ENCODE measurements at places on chromosomes 3 and 15. TPM values are rescaled to one million over a fixed set of nuclear protein-coding genes. Genes with fewer than 3 reads are reported as not detected.

- no peak overlapping the region for H3K27ac ChIP-seq
- DNase-seq: peak; percentile 71
- H3K36me3 ChIP-seq: no peaks in the 10 kb centered on the region
- peaks cover 5% of the 10 kb centered on the region for H3K4me1 ChIP-seq
- no peak overlapping the region for H3K4me3 ChIP-seq
Measured at GRCh38 chr15:77836906-77837648, 204.4 kb upstream of the LINGO1 start.

- peaks cover 13% of the 10 kb centered on the region for H3K27me3 ChIP-seq
- H3K36me3 ChIP-seq: no peaks in the 10 kb centered on the region
Measured at GRCh38 chr15:92033314-92033713, 179.8 kb downstream of the SLCO3A1 start.

GRCh38 chr15:87369269-87369668, 887.3 kb downstream of the NTRK3 start:
- peaks cover 4% of the 10 kb centered on the region for H3K36me3 ChIP-seq
- peaks cover 17% of the 10 kb centered on the region for H3K4me1 ChIP-seq
- H3K27ac ChIP-seq: peak overlapping the region; percentile 76
- no peak overlapping the region for H3K4me3 ChIP-seq

GRCh38 chr3:8001307-8001706, 500.3 kb upstream of the LMCD1 start:
- H3K4me3 ChIP-seq: no peak overlapping the region
- no peaks in the 10 kb centered on the region for H3K4me1 ChIP-seq
- peaks cover 17% of the 10 kb centered on the region for H3K27me3 ChIP-seq
- no peaks in the 10 kb centered on the region for H3K36me3 ChIP-seq

GRCh38 chr3:126372413-126373145, 15.4 kb upstream of the KLF15 start:
- H3K27ac ChIP-seq: no peak overlapping the region
- H3K36me3 ChIP-seq: no peaks in the 10 kb centered on the region
- H3K4me1 ChIP-seq: peaks cover 5% of the 10 kb centered on the region
- DNase-seq: peak; percentile 85
- H3K4me3 ChIP-seq: no peak overlapping the region

- H3K27me3 ChIP-seq: no peaks in the 10 kb centered on the region
- H3K4me1 ChIP-seq: peaks cover 6% of the 10 kb centered on the region
- no peak overlapping the region for H3K4me3 ChIP-seq
- no peaks in the 10 kb centered on the region for H3K36me3 ChIP-seq
Measured at GRCh38 chr15:79858469-79858868, 38.3 kb downstream of the MTHFS start.

DNA sequence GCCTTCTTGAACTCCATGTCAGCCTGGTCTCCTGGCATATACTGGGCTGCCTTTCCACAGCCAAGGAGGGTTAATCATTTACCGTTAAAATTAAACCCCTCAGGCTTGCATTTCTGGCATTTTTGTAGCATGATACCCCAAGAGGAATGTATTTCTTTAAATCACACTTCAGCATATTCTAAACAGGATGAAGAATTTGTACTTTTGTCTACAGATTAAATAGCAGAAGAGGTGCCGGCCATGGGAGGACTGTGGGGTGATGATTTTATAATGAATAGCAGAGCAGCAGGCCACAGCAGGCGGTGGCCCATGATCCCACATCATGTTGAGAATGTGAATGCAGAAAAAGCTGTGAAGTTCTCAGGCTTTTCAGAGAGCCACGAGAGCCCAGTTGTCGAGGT, 90.2 kb downstream of the ARNT2 start:
- DNase-seq: no peak
- peaks cover 6% of the 10 kb centered on the region for H3K36me3 ChIP-seq
- peak overlapping the region; percentile 92 for H3K27ac ChIP-seq
- H3K4me1 ChIP-seq: peaks cover 85% of the 10 kb centered on the region

DNA sequence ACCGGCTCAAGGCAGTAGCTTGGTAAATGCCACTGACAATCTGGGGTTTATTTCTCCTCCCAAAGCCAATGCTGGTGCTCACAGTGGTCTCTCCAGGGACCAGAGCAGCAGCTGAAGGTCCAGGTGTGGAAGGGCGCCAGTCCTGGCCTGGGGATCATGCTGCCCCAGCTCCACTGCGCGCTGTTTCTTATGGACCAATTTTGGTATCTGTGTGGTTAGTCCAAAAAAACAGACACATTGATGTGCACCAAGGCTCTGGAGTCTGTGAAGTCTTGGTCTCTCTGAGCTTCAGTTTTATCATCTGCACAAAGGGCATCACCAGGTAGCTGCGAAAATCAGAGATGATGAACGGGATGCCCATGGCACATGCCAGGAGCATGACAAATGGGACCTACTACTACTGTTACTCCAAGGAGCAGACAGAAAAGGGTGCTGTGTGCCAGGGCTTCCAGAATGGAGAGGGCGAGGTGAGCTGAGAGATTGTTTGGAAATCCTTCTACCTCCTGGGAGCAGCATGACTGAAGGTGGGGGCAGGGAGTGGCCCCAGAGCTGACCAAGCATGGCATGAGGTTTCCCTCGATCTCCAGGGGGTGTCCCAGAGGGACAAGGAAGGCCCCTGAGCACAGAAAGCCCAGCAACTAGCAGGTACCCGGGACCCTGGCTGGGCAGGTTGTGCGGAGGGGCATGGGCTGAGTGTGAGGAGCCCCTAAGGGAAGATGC, 134.3 kb upstream of the PRR20G start:
- H3K4me1 ChIP-seq: no peaks in the 10 kb centered on the region
- DNase-seq: no peak
- no peak overlapping the region for H3K4me3 ChIP-seq
- no peaks in the 10 kb centered on the region for H3K36me3 ChIP-seq
- H3K27ac ChIP-seq: no peak overlapping the region

DNA sequence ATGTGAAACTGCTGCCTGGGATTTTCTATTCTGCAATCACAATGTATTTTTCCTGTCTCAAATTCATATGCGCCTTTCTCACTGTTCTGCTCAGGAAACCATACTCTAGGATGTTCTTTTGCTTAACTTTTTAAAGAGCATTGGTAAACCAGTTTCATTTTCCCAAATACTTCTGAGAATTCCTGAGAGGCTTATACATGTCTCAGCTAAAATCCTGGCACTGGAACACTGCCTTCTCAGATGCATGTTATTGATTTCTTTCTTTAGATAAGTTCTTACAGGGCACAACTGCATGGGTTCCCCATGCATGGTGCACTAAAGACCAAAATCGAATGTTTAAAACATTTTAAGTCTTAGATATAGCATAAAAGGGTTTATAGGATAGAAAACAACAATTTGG, 178.3 kb upstream of the PLSCR5 start:
- no peaks in the 10 kb centered on the region for H3K36me3 ChIP-seq
- H3K4me3 ChIP-seq: no peak overlapping the region
- H3K4me1 ChIP-seq: peaks cover 49% of the 10 kb centered on the region
- H3K27ac ChIP-seq: peak overlapping the region; percentile 29
- no peak for DNase-seq
- no peaks in the 10 kb centered on the region for H3K27me3 ChIP-seq

GRCh38 chr3:71689291-71689690, 35.9 kb downstream of the EIF4E3 start:
- H3K27ac ChIP-seq: no peak overlapping the region
- no peaks in the 10 kb centered on the region for H3K27me3 ChIP-seq
- H3K36me3 ChIP-seq: peaks cover 3% of the 10 kb centered on the region

DNA sequence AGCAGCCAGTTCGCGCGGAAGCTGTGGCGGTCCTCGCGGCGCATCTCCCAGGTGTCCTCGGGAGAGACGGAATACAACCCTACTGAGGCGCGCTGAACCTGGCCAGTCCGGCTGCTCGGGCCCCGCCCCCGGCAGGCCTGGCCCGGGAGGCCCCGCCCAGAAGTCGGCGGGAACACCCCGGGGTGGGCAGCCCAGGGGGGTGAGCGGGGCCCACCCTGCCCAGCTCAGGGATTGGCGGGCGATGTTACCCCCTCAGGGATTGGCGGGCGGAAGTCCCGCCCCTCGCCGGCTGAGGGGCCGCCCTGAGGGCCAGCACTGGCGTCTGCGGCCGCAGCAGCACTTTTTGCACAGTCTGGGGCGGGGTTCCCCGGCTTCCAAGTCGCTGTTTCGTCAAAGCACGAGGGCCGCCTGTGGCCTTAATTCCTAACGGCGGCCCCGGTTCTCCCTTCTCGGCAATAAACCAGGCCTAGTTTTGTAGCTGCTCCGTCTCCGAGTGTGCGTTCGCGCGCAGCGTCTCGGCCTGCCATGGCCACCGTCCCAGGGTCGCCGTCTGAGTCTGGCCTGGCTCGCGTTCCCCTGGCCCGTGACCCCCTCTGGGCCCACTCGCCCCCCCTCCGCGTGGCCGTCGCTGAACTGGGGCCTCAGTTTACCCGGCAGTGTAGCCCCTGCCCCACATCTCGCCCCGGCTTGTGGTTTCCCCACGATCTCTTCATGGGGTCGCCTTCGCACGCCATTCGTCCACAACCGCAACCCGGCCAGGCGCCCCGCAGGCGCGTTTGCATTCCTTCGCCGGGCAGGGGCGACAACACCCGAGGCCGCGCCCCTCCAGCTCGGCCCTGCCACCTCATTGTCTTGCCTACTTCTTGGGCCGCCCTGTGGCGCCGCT, 30.0 kb downstream of the NBEAL2 start:
- H3K27me3 ChIP-seq: no peaks in the 10 kb centered on the region
- peak; percentile 95 for DNase-seq
- peak overlapping the region; percentile 92 for H3K27ac ChIP-seq
- peak overlapping the region; percentile 74 for H3K4me3 ChIP-seq

- no peak for DNase-seq
- peak overlapping the region; percentile 55 for H3K27ac ChIP-seq
- peaks cover 1% of the 10 kb centered on the region for H3K36me3 ChIP-seq
- no peak overlapping the region for H3K4me3 ChIP-seq
Measured at GRCh38 chr15:81897057-81897677, 148.7 kb downstream of the MEX3B start.

- no peak overlapping the region for H3K27ac ChIP-seq
- H3K27me3 ChIP-seq: no peaks in the 10 kb centered on the region
- H3K4me1 ChIP-seq: peaks cover 12% of the 10 kb centered on the region
- no peaks in the 10 kb centered on the region for H3K36me3 ChIP-seq
Measured at GRCh38 chr3:195263193-195263924, 7.6 kb downstream of the XXYLT1 start.

- H3K4me3 ChIP-seq: no peak overlapping the region
- no peaks in the 10 kb centered on the region for H3K27me3 ChIP-seq
- H3K27ac ChIP-seq: no peak overlapping the region
- no peaks in the 10 kb centered on the region for H3K4me1 ChIP-seq
- no peaks in the 10 kb centered on the region for H3K36me3 ChIP-seq
- DNase-seq: no peak
Measured at GRCh38 chr15:64740311-64741170, 34.8 kb downstream of the RBPMS2 start.

DNA sequence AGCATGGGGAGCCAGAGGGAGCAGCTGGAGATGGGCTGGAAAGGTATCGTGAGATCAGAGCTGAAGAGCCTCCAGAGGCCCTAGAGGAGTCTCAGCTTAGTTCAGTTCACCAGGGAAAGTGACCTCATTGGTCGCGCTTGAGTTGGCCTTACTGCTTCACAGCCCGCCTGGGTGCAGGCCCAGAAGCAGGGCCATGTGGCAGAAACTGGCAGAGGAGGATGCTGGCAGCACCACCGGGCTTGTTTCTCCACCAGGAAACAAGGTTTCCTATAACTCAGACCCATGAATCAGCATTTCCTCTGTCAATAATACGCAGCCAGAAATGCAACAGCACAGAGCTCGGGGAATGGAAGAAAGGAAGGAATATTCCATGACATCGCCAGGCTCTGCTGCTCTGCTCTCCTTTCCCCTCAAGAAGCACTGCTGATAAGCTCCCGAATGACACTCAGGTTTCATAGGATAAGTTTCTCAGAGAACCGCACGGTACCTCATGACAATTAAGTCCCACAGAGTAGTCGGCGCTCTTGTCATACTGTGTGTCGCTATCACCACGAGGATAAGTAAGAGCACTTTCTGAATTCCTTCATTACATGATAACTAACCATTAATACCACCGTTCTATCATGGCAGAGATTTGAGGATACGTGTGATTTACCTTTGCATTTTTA, 147.1 kb upstream of the LPP start:
- peaks cover 3% of the 10 kb centered on the region for H3K36me3 ChIP-seq
- no peak overlapping the region for H3K4me3 ChIP-seq
- H3K4me1 ChIP-seq: no peaks in the 10 kb centered on the region
- DNase-seq: no peak

DNA sequence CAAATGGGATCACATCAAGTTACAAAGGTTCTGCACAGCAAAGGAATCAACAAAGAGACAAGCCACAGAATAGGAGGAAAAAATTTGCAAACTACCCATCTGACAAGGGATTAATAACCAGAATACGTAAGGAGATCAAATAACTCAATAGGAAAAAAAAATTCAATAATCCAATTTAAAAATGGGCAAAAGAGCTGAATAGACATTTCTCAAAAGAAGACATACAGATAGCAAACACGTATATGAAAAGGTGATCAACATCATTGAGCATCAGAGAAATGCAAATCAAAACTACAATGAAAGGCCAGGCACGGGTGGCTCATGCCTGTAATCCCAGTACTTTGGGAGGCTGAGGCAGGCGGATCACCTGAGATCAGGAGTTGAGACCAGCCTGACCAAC, 23.5 kb upstream of the CPEB1 start:
- no peak for DNase-seq
- H3K27ac ChIP-seq: no peak overlapping the region
- H3K36me3 ChIP-seq: no peaks in the 10 kb centered on the region
- H3K27me3 ChIP-seq: peaks cover 18% of the 10 kb centered on the region

- H3K27ac ChIP-seq: peak overlapping the region; percentile 89
- peak overlapping the region; percentile 78 for H3K4me3 ChIP-seq
- H3K27me3 ChIP-seq: no peaks in the 10 kb centered on the region
- peaks cover 73% of the 10 kb centered on the region for H3K4me1 ChIP-seq
- DNase-seq: no peak
Measured at GRCh38 chr3:73622091-73622805, 2.5 kb downstream of the PDZRN3 start.

- H3K4me3 ChIP-seq: no peak overlapping the region
- DNase-seq: no peak
- H3K36me3 ChIP-seq: no peaks in the 10 kb centered on the region
- H3K4me1 ChIP-seq: peaks cover 58% of the 10 kb centered on the region
Measured at GRCh38 chr3:188345223-188345622, 191.3 kb downstream of the LPP start.

GRCh38 chr15:82535566-82536408, 4.5 kb downstream of the RPS17 start:
- H3K27ac ChIP-seq: no peak overlapping the region
- H3K4me3 ChIP-seq: no peak overlapping the region
- no peak for DNase-seq
- peaks cover 35% of the 10 kb centered on the region for H3K4me1 ChIP-seq

DNA sequence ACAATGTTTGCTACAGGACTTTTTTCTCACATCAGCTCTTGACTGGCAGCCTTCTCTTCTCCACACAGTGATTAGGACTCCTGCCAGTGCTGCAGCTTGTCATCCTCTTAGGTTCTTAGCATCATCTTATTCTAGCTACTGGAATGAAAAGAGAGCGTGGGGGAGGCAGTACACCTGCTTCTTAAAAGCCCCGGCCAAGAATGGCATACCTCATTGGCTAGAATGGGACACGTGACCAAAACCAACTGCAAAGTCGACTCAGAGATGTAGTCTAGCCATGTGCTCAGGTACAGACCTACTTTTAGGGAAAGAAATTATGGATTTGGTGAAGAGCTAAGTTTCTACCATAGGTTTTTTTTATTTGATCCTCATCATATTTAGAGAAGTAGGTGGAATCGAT, 44.1 kb downstream of the RARB start:
- no peak for DNase-seq
- H3K36me3 ChIP-seq: no peaks in the 10 kb centered on the region
- H3K27ac ChIP-seq: peak overlapping the region; percentile 81
- H3K4me1 ChIP-seq: peaks cover 84% of the 10 kb centered on the region
- H3K27me3 ChIP-seq: no peaks in the 10 kb centered on the region

The PLSCR5 gene
- not detected for total RNA-seq

The RAP2B gene
- total RNA-seq: 12.3 TPM

The GABRA5 gene
- total RNA-seq: not detected

The ITIH4 gene
- total RNA-seq: 8.3 TPM

The DCBLD2 gene
- 51.8 TPM for total RNA-seq

Data from chondrocyte (in vitro differentiated cells).